ENCODE measurements at places on chromosomes 1 and 21.

DNA sequence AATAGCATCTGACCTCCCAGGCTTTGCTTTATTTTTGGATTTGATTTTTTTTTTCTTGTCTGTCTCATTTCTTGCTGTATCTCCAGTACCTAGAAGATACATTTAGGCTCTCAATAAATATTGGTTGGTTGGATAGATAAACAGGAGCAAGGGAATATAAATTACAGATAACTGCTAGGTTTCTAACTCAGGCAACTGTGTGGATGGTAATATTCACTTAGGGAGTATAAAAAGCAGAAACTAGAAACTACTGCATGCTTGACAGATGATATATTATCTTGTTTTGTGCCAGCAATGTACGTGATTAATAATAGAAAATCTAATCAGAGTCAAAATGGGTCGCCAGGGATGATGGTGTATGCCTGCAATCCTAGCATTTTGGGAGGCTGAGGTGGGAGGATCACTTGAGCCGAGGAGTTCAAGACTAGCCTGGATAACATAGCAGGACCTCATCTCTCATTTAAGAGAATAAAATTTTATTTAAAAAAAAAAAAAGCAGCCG lies 31.0 kb upstream of the TARS2 start:
- DNase-seq = no peak

- no peak for DNase-seq
Measured at GRCh38 chr1:119902775-119903442, 6.6 kb upstream of the ADAM30 start.

- DNase-seq = no peak
Measured at GRCh38 chr1:81799939-81800694, 617 bp upstream of the ADGRL2 start.

- DNase-seq = no peak
Measured at GRCh38 chr1:21469581-21469980, 29.6 kb downstream of the NBPF3 start.

GRCh38 chr1:180930687-180931086 lies 18.0 kb downstream of the KIAA1614 start:
- DNase-seq = no peak

DNA sequence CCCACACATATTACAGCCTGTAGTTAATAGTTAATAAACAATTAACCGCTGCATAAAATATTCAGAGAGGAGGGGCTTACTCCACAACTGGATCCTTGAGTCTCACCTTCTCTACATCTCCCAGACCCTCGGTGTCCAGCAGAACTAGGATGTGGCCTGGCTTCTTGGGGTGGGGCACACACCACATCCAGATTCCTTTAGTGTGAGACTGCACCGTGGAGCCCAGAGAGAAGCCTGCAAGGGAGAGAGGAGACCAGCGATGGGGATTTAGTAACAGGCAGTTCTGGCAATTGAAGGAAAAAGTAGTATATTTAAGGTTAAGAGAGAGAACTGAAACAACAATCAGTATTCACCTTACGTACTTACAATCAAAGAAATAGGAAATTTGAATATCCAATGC lies 4.9 kb downstream of the GBP1 start:
- DNase-seq = no peak

DNA sequence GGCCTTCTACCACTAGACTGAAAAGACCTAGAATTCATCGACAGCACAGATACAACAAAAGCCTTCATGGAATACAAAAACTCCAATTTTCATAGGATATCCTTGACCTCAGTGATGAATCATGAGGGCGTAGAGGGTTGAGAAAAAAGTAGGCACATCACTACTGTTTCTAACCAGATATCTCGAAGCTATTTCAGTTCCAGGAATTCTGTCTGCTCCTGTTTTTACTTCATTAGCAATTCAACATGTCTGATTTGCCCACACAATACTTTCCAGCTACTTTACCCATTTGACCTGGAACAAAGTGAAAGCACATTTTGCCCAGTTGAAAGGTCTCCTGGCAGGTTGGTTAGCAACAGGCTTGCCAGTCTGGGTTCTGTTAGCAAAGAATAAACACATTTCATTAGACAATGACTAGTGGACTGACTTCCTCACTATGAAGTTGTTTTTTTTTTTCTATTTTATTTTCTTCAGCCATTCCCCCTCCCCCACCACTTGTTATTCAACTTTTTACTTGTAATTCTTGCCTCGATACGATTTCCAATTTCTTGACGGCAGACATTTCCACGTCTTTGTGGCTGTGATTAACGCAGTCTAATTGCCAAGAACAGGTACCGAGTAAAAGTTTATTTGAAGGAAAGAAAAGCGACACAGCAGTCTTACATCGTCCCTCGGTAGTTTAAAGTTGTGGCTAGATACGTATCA lies 4.0 kb upstream of the ZBTB18 start:
- DNase-seq = no peak

DNA sequence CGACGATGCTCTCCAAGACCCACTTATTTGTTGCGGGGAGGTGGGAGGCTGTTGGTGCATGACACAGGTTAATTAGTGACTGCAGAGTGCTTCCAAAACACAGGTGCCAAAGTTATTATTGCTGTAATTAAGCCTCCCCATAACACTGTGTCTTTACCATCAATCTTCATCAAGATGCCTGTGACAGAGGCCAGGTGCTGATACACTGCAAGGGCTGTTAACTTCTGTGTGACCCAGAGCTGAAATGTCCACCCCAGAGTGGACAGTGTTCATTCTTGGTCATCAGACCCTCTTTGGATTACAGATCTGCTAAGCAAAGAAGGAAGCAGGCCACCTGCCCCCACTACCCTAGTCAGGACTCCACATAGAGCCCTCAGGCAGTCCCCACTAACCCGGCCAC lies 55.5 kb downstream of the CAPN8 start:
- DNase-seq = no peak

- DNase-seq = no peak
Measured at GRCh38 chr1:21875621-21876063, 61.5 kb downstream of the HSPG2 start.

DNA sequence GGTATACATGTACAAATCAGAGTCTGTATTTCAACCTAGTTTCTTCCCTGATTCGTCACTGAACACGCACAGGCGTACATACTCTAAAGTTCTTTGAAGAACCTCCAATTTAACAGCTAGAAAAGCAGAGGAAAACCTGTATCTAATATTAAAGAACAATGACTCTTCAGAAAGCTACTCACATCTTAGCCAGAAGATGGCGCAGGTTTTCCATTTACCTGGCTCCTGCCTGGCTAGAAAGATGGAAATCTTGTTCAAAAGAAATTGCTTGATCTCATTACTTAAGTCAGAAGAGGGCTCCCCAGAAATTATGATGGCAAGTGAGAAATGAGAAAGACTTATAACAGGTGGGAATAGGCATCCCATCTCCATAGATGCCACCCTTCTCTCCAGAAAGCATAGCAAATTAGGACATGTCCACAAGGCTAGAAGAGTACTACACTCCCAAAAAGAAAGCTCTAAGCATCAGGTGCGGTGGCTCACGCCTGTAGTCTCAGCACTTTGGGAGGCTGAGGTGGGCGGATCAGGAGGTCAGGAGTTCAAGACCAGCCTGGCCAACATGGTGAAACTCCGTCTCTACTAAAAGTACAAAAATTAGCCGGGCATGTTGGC lies 19.0 kb upstream of the L1TD1 start:
- peak; percentile 3 for DNase-seq

DNA sequence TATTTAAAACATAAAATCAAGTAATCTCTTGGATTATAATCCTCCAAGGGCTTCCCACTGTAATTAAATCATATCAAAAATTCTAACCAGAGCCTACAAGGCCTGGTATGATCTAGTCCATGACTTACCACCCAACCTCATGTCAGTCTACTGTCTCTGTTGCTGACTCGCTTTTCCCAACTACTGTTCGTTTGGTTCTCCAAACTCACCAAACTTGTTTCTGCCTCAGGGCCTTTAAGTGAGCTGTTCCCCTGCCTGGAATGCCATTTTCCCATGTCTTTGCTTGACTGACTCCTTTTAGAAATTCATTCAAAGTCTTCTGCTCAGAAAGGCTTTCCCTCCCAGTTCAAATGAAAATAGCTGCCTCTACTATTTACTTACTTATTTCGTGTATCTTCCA lies 95.9 kb downstream of the ZC3H11B start:
- DNase-seq = no peak

DNA sequence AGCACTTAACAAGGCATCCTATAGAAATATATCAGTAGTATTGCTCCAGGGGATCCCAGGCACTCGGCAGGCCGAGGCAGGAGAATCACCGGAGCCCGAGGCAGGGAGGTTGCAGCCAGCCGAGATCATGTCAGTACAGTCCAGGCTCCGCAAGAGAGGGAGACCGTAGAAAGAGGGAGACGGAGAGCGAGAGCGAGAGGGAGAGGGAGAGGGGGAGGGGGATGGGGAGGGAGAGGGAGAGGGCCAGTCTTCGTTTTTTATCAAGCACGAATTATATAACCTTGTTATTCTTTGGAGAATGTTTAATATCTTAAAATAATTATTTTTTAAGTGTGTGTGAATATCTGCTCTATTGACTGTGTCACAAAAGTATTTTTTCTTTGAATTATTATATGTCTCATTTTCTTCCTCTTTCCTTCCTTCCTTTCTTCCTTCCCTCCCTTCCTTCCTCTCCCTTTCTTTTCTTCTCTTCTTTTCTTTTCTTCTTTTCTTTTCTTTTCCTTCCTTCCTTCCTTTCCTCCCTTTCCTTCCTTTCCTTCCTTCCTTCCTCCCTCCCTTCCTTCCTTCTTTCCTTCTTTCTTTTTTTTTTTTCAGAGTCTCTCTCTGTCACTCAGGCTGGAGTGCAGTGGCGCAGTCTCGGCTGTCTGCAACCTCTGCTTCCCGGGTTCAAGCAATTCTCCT lies 233.7 kb downstream of the SRGAP2C start:
- no peak for DNase-seq

GRCh38 chr1:85447006-85447943 lies 17.7 kb downstream of the DDAH1 start:
- DNase-seq = no peak

DNA sequence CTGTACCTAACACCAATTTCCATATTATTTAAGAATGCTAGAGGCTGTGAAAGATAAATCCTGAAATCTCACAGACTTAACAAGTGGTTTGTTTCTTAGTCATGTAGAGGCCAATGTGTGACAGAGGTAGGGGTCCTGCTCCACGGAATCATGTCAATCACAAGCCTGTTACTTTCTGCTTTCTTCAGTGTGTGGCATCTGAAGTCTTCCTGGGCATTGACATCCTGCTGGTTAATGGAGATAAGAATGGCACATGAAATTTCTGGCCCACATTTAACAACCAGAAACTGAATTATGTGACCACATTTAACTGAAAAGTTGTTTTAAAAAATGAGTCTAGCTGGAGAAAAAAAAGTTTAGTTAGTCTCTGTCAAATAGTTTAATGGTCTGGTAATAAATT lies 68.3 kb upstream of the PLA2G4A start:
- no peak for DNase-seq

GRCh38 chr21:41170859-41171609 lies 3.1 kb downstream of the BACE2 start:
- DNase-seq = no peak

DNA sequence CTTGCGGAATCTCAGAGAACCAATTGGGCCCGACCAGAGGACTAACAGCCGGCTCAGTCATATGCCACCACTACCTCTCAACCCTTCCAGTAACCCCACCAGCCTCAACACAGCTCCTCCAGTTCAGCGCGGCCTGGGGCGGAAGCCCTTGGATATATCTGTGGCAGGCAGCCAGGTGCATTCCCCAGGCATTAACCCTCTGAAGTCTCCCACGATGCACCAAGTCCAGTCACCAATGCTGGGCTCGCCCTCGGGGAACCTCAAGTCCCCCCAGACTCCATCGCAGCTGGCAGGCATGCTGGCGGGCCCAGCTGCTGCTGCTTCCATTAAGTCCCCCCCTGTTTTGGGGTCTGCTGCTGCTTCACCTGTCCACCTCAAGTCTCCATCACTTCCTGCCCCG lies 49.8 kb downstream of the ACP6 start:
- no peak for DNase-seq

GRCh38 chr1:217322834-217323233 lies 308.1 kb downstream of the GPATCH2 start:
- no peak for DNase-seq

DNA sequence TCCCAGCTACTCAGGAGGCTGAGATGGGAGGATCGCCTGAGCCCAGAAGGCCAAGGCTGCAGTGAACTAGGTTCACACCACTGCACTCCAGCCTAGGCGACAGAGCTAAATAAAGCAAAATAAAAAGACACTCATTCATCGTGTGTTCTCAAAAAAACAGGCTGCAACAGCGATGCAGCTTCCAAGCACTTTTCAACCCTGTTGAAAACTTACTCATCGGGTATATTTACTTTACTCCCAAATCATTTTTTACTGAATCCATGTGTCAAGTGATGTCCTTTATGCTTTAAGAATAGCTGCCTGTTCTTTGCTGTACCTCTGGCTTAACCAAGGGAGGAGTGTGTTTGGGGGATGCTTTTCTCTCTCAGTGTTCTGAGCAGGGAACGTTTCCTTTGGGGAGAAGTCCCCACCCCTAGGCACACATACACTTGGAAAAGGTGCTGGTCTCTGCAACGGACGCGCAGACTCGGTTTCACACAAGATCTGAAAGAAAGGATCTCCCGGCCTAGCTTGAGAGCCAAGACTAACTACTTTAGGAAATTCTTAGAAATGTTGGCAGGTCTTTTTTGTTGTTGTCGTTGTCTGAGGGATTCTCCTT lies 1.4 kb downstream of the MAP1LC3C start:
- no peak for DNase-seq

DNA sequence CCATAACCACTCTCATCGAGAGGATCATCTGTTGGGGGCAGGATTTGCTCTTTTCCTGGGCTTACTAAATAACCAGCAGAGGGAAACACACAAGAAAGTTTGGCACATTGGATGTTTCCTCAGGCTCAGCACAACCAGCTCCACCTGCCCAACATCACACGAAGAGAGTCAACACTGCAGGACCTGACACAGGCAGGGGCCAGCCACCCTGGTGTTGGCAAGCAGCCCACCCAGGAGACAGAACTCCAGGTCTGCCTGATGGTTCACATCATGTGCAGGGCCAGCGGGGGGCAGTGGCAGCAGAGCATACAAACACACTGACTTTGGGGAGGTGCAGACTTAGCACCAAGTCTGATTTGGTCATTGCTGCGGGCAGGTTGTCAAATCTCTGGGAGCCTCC lies 182.3 kb upstream of the GALNT2 start:
- DNase-seq = peak; percentile 29

- DNase-seq = no peak
Measured at GRCh38 chr1:176843352-176844297, 320.9 kb downstream of the ASTN1 start.

DNA sequence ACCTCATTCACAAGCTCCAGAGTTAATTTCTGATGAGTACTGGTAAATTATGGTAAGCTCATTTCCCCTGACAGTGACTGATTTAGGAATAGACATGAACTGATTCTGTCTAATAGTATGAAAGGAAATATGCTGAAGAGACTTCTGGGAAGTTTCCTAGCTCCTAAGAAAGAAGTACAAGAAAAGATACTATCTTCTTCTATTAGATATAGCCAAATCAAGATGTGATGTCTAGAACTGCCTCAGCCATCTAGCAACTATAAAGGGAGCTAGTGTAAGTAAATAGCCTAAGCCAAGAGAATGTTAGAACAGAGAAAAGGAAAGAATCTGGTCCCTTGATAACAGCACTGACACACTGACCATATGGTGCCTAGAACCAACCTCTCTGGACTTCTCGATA lies 10.7 kb upstream of the PHTF1 start:
- DNase-seq = no peak

All from stimulated activated effector memory CD8-positive, alpha-beta T cell treated with anti-CD3 and anti-CD28 coated beads, Interleukin-12 subunit alpha, Interleukin-12 subunit beta, amount 100 ng/mL, for 72 hours (primary cell).